Naive B cell (primary cell): ENCODE measurements at places on chromosomes 1 and 21.

GRCh38 chr1:115537415-115537814, 104.4 kb upstream of the VANGL1 start:
- no peak for DNase-seq

- DNase-seq = no peak
Measured at GRCh38 chr1:89361681-89362080, 2.2 kb upstream of the GBP6 start.

GRCh38 chr1:54851406-54851805, 35.6 kb downstream of the DHCR24 start:
- no peak for DNase-seq

DNA sequence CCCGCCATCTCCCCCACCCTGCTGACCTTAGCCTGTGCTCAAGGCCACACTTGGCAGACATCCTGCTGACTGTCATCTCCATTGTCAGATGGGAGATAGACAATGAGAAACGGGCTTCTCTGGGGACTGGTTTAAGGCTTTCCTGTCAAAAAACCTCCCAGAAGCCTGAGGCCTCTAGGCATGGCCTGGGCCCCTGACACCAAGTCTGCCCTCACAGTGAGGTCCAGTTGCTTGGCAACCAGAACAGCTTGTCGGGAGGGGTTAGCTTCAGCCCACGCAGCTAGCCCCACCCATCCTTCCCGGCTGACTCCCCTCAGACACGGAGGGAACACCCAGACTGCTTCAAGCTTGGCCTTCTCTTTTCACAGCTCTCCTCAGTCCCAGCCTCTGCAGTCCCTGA, 11.0 kb downstream of the PLEKHA6 start:
- no peak for DNase-seq

DNA sequence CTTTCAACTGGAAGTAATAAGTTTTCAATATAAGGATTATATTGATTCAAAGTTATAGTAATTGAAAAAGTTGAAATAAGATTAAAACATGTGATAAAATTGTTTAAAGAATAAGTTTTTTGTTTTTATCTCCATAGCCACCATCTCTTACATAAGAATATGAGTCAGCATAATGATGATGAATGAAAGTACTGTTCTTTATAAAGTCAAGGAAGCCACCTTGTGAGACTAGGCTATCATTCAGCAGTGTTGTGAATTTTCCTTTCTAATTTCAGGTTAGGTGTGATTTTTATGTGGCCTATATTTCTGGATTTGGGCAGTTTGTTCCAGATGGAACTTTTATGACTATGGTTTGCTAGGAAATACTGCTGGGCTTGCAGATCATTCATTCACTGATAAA, 22.4 kb upstream of the ASB17 start:
- no peak for DNase-seq
